ENCODE measurements at places on chromosomes 11 and 22.
A peak's percentile ranks its signal among the peaks of the same experiment; 100 is the strongest.

DNA sequence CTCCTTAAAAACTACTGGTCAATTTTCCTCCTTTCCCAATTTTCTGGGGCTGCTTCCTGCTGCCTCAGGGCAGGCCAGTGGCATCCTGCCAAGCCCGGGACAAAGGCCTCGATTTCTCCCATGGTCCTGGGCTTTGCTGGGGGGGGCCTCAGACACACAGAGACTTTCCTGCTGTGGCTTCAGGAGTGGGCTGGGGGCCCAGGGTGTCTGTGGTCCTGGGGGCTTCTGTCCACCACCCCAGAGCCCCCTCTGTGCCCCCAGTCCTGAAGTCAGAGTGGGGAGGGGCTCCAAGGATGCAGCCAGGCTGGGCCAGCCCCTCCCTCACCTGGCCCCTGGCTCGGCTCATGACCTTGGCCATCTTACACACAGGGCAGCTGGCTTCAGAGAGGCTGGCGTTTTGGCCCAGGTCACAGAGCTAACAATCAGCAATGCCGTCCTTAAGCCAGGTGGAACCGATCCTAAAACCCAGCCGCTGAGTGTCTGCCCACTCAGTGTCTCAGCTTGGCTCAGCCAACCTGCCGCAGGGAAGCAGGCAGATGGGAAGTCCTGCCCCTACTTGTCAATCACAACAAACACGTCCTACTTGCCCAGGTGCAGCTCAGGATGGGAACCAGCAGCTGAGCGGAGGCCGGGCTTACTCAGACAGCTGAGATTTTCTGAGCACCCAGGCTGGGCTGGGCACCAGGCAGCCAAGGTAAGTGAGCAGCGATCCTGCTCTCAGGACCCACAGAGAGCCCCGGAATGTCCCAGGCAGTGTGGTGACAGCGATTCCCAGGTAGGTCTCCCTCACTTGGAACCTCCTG lies 34.6 kb downstream of the OSBPL5 start:
- DNase-seq: no peak

- no peak for DNase-seq
These were observed 6.0 kb downstream of the GRK3 start for GRCh38 chr22:25570486-25570885.

DNA sequence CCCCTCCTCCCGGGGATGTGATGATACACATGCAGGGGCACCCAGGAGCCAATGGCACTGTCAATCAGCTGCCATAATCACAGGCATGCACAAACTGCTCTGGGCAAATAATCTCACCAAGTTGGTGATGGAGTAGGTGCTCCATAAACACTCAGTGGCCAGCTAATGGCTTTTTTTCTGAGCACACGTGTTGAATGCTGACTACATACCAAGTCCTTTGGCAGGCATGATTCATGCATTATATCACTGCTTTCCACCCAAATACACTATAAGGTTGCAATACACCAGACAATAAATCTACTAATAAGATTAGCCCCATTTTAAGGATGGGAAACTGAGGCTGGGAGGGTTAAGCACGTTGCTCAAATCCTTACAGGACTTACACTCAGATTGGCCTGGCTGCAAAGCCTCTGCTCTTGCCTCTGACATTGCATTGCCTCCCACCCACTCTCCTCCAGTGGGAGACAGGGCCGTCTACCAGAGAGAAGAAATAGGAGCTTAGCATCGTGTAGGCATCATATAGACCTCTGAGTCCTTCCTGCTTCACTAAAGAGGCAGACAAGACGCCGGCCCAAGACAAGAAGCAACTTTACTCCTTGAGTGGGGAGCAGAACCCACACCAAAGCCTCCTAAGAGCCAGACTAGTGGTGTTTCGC lies 32.7 kb upstream of the ACCSL start:
- DNase-seq: no peak

DNA sequence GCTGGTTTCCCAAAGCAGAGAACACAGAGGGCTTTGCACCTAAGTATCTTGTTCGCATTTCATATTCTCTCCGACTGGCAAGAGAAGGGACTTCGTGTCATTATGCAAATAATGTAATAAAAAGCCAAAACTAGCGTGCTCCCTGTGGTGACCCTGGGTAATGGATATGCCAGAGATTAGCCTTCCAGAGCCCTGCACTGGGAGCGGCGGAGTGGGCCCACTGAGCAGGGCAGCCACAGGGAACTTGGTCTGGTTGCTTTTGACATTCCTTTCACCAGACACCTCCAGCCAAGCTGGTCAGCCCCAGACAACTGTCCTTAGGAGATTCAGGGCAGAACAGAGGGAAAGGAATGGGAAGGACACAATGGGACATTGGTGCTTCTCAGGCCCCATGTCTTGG lies 56.1 kb downstream of the FLI1 start:
- no peak for DNase-seq

- peak; percentile 67 for DNase-seq
These were observed 41.7 kb downstream of the KIAA1671 start for GRCh38 chr22:24994070-24994763.

DNA sequence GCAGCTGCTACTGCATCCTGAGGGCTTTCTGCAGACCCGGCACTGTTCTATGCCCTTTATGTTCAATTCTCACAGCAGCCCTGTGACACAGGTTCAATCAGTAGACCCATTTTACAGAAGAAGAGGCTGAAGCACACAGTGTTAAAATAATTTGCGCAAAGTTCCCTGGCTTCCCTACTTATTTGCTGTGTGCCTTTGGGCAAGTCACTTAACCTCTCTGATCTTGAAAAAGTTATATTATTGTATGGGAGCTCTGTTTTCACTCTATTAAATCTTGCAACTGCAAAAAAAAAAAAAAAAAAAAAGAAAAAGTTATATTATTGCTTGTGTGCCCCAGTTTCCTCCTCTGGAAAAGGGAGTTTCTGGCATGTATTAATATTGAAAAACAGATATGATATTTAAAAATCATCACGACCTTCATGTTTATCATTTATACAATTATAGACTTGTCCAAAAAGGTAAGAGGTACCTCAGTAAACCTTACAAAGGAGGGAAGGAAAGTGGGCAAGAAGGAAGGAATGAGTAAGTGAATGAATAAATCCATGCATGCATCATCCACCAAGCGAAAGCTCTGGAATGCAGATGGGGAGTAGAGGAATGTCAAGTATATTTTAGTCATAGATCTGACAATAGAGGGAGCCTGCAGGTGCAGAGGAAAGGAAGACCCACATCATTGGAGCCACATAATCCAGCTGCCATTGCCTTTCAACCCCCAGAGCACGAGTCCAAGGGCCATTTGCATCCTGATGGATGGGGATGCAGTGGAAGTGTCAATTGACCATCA lies 21.2 kb upstream of the ISX start:
- no peak for DNase-seq

DNA sequence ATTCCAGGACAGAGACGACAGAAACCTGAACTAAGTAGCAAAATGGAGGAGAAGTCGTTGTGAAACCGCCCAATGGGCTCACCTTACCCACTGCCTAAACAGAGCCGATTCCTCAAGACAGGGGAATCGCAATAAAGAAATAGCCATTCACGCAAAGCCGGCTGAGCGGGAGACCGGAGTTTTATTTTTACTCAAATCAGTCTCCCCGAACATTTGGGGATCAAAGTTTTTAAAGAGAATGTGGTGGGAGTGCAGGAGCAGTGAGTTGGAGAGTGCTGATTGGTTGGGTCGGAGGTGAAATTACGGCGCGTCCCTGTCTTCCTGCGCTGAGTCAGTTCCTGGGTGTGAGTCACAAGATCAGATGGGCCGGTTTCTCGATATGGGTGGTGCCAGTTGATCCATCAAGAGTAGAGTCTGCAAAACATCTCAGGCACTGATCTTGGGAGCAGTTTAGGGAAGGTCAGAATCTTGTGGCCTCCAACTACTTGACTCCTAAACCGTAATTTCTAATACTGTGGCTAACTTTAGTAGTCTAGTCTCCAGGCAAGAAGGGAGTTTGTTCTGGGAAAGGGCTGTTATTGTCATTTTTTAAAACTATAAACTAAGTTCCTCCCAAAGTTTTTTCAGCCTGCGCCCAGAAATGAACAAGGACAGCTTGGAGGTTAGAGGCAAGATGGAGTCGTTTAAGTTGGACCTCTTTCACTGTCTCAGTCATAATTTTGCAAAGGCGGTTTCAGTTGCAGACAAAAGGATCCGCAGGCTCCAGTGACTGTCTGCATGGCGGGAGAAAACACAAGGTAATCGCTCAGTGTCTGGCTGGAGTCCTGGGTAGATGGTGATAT lies 34.1 kb downstream of the OR4D9 start:
- no peak for DNase-seq

GRCh38 chr11:2911088-2911784 lies 18.0 kb downstream of the PHLDA2 start:
- DNase-seq: no peak

DNA sequence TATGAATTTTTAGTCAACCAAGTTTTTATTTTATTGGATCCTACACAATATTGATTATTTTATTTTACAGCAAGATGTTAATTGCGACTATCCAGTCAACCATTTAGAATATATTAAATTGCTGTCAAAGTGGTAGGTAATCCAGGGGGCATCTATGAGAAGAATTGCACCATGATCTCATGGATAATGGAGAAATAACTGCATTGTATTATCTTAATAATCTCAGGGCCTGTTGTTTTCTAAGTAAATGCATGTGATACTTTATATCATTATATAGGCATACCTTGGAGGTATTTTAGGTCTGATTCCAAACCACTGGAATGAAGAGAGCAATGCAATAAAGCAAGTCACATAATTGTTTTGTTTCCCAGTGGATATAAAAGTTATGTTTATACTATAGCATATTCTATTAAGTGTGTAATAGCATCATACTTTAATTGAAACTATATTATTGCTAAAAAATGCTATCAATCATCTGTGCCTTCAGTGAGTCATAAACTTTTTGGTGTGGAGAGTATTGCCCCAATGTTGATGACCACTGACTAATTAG lies 595.4 kb upstream of the CHORDC1 start:
- DNase-seq: no peak

DNA sequence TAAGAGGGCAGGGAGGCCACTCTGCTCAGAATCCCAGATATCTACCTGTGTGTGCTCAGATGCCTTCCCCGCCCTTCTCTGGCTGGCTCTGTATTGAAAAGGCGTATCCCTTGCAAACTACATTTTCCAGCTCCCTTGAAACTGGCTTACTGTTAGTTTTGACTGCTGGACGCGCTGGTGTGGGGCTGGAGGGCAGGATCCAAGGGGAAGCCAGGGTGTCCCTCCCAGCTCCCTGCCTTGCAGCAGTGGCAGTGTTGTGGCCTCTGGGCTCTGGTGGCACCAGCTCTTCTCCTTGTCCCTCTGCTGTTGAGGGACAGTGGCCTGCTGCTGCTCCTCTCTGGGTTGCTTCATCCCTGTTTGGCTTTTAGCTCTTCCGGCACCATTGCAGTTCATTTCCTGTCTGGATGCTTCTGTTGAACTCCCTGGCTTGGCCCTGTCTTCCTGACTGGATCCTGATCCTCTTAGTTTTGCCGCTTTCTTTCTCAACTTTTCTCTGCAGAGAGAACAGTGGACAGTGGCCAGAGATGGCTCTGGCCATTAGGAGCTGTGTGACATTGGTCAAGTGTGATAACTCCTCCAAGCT lies 107.1 kb upstream of the PARVA start:
- DNase-seq: no peak

DNA sequence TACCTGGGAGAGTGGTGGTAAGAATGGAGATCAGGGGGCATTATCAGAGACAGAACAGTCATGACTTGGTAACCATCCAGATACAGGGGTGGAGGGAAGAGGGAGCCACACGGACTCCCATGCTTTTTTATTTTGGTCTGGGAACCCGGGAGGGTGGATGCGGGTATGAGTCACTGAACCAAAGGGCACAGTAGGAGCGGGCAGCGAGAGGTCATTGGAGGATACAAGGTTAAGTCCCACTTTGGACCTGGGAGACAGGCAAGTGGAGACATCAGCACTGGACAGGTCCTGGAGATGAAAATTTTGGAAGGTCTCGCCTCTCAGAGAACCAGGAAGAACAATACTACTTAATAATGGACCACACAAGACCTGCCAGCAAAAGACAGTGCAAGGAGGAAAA lies 6.7 kb downstream of the HDHD5 start:
- DNase-seq: no peak

DNA sequence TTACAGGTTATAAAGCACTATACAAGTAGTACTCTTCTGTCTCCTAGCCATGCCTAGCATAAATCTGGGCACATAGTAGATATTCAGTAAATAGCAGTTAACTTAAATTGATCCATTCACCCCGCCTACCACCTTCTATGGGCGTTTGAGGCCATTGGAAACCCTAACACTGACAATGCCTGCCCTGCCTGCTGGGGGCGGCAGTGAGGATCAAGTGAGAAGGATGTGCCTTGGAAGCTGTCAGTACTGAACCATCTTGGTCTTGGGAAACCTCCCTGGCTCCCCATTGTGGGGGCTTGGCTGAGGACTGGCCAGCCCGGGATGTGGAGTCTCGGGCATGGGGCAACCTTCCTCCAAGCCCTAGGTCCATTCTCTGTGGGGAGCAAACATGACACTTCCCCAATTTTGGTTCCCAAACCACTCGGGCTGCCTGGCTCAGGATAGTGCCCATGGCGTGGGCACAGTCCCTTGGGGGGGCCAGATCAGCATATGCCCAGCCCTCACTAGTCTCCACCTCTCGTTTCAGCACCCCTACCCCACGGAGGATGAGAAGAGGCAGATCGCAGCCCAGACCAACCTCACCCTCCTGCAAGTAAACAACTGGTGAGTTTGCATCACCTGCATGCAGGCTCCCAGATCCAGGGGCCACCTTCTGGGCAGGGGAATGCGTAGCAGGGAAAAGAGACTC lies 67.4 kb downstream of the FEZ1 start:
- DNase-seq: no peak

- DNase-seq: no peak
These were observed 109.3 kb downstream of the MN1 start for GRCh38 chr22:27692243-27692642.

DNA sequence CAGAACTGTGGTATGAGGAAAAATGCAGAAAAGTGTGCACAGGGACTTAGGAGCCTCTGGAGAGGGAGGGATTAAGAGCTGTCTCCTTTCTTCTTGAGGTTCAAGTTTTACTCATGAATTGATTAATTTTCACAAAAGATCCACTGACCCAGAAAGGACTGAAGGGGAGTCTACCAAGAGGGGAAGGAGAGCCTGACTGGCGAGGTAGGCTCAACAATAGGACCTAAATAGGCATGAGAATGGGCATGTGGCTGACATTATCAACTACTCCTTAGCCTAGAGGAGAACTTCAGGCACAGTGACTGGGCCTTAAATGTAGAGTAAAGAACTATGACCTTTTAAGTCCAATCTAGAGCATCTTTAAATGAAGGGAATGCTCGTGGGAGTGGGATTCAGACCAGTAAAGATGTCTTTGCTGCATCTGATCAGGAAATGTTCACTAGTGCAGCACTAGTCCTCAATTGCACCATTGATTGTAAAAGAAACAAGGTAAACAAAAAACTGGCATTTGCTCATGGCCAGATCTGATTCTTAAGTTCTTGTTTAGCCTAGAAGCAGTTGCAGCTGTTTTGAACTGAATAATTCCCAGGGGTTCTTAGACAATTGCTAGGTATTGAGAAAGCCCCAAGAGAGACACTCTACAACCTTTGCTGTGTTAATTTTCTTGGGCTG lies 135.6 kb downstream of the RAB38 start:
- no peak for DNase-seq

- DNase-seq: peak; percentile 56
These were observed 1.9 kb downstream of the NLRP6 start for GRCh38 chr11:279966-280705.

GRCh38 chr11:45169310-45170072 lies 23.1 kb downstream of the PRDM11 start:
- no peak for DNase-seq
